ENCODE measurements at places on chromosomes 1 and 21.

DNA sequence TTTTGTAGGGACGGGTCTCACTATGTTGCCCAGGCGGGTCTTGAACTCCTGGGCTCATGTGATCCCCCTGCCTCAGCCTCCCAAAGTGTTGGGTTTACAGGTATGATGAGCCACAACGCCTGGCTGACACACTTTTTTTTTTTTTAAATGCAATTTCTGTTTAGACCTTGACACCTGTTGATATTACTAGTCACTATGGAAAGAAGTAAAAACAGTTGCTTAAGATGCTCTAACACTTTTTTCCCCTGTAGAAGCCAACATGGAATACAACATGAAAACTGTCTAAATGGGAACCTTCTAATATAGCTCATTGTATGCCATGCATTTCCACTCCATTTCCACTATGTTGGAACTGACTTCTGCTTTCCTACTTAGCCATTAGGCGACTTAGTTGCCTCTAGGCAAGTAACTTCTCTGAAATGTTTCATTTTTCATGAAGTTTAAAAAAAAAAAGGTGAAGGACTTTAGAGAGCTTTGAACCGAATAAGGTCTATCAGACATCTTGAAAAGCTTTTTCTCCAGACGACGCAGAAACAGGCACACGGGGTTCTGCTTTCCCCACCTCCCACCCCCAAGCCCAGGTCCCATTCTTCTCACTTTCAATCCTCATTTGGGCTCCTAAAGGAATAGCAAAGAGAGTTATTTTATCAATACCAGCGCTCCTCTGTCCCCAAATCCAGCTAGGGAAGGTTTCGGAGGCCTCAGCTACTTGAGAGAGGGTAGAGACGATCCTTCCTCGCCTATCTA is 648 bp upstream of the DR1 start:
- DNase-seq, result peak; percentile 9

GRCh38 chr1:182765391-182765790 is 24.2 kb upstream of the NPL start:
- no peak for DNase-seq

- DNase-seq, result no peak
These were observed 838 bp downstream of the CCDC28B start for GRCh38 chr1:32201011-32201855.

DNA sequence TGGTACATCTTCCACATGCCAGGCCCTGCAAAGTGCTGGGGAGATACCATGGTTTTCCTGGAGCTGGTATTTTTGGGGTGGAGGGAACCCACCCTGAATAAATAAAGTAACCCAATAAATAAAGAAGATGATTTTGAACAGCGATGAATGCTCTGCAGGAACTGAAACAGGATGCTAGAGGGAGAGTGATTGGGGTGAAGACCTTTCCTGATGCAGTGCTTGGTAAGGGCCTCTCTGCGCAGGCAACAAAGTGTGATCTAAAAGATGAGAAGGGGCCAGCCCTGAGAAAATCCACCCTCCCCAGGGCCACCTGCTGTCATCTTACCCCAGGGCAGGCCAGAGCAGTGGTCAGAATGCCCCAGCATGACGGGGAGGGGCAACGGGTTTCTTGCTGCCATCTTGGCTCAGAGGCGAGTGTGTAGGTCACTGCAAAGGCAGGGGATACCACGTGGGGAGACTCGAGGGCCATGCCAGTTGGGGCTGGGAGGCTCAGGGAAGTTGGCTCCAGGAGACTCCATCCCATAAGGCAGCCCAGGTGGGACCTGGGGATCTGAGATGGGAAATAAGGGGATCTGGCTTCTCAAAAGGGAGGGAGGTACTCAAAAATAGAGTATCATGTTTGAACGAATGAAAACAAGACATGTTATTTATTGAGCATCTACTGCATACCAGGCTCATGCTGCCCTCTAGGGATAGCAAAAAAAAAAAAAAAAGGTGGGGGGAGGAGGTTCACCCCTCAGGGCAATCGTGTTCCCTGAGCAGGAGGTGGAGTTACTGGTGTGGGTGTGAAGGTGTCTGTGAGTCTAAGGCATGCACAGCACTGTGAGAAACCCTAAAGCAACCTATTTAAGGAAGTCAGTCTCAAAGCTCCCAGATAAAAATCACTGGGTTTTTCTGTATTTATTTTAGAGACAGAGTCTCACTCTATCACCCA is 2.8 kb downstream of the SRARP start:
- no peak for DNase-seq

- DNase-seq, result no peak
These were observed 735 bp upstream of the BRINP3 start for GRCh38 chr1:190478149-190479049.
